ENCODE measurements at places on chromosomes 5 and 9. TPM values are rescaled to one million over a fixed set of nuclear protein-coding genes. Genes with fewer than 3 reads are reported as not detected.

FLT4 gene
- total RNA-seq, result 1.8 TPM

PALM2AKAP2 gene
- 0.37 TPM for total RNA-seq

ERBIN gene
- 54.9 TPM for total RNA-seq

UBE2QL1 gene
- total RNA-seq, result 0.64 TPM

FOXD4L5 gene
- not detected for total RNA-seq

SAXO1 gene
- total RNA-seq, result 0.41 TPM

PSMD5 gene
- 26.6 TPM for total RNA-seq

DNA sequence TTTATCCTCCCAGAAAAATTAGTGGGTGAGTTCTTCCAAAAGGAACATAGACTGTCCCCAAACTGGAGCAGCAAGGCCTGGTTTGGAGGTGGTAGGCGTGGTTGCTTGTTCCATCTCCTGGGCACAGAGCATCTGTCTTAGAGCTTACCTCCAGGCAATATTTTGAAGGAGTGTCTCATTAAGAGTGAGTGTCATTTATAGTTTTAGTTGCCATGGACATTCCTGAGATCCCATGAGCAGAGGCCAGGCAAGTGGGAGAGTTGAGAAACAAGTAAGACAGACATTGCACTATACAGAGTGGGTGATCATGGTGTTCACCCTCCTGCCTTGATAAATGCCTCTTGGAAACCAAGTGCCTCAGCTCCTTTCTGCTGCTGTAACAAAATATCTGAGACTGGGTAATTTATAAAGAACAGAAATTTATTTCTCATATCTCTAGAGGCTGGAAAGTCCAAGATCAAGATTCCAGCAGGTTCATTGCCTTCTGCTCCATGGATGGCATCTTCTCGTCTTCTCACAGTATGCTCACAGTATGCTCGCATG lies 68.5 kb downstream of the KIAA1958 start:
- no peaks in the 10 kb centered on the region for H3K36me3 ChIP-seq
- H3K4me1 ChIP-seq, result peaks cover 10% of the 10 kb centered on the region
- DNase-seq, result no peak
- no peak overlapping the region for H3K4me3 ChIP-seq

- no peak overlapping the region for H3K27ac ChIP-seq
- no peaks in the 10 kb centered on the region for H3K36me3 ChIP-seq
- no peaks in the 10 kb centered on the region for H3K27me3 ChIP-seq
- no peak for DNase-seq
- no peaks in the 10 kb centered on the region for H3K4me1 ChIP-seq
These were observed 29.4 kb upstream of the LIFR start for GRCh38 chr5:38585816-38586215.

DNA sequence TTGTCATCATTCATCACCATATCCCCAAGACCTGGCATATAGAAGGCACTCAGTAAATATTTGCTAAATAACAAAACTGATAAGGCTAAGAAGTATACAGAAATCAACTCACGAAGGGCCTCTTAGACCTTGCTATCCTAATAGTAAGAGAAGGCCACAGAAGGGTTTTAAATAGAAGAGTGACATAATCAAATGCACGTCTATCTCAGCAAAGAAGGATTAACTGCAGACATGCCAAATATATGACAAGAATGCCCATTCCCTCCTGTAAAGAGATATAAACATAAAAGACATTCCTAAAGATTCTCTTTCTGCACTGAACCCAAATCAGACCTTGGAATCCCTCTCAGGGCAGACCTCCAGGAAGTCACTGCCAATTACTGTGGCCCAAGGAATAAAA lies 34.1 kb downstream of the ECPAS start:
- no peak for DNase-seq
- no peaks in the 10 kb centered on the region for H3K4me1 ChIP-seq
- no peak overlapping the region for H3K27ac ChIP-seq

DNA sequence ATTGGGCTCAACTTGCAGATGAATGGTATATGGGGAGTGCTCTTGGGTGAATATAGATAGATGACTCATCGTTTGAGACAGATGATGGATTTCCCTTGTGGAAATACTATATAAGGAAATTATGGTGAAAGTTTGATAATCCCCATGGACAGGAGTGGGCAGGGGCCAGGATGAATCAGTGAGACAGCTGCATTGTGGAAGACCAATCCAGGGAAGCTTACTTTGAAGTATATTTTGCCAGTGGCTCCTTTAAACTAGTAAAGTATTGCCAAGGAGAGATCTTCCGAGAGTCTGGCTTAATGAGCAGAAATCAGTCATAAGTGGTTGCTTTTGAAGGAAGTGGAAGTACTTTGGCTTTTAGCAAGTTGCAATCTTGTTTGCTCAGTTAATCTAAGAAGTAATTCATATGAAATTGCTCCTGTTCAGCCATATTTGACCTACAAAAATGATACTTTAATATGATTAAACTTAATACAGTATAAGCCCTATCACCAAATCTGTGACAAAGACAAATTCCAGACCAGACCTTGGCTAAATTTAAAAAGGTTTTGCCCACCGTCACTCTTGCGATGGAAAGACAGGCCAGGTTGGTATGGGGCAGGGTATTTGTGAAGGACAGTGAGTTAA lies 9.3 kb upstream of the TNC start:
- no peak for DNase-seq
- H3K36me3 ChIP-seq, result no peaks in the 10 kb centered on the region
- H3K27me3 ChIP-seq, result no peaks in the 10 kb centered on the region
- no peak overlapping the region for H3K27ac ChIP-seq

DNA sequence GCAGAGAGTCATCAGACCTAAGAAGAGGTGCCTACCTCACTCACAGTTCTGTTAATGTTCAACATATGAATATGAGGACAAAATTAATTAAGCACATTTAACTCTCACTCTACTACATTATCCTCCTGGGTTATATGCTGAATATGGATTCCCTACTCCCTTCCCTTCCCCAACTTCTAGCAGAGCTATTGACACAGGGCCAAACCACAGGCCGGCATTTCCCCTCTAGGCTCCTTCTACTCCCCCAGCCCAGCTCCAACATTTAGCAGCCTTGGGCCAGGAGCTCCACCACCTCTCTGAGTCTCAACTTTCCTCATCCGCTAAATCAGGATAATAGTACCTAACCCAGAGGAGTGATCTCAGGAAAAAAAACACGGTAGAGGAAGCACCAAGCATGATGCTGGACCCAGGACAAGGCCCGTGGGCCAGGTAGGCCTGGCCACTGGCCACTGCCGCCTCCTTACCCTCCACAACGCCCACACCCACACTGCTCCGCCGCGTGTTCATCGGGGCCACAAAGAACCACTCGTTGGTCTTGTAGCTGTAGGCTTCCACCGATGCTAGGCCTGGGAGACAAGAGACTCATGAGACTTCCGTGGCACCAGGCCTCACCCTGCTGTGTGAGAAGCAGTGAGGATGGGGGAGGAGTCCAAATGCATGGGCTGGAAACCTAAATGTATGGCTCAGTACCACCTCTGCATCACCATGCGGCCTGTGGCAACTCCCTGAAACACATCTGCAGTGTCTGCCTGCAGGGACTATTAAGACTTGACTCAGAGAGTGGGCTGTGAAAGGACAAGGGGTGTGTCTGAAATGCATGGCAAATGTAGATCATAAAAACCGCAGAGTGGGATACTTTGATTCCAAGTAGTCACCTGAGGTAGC lies 98.8 kb downstream of the KLHL3 start:
- H3K4me1 ChIP-seq, result no peaks in the 10 kb centered on the region
- H3K27me3 ChIP-seq, result no peaks in the 10 kb centered on the region
- H3K27ac ChIP-seq, result no peak overlapping the region
- H3K36me3 ChIP-seq, result no peaks in the 10 kb centered on the region
- no peak overlapping the region for H3K4me3 ChIP-seq

GRCh38 chr9:73202980-73203379 lies 51.3 kb downstream of the ANXA1 start:
- no peak overlapping the region for H3K4me3 ChIP-seq
- DNase-seq, result no peak
